ENCODE measurements at places on chromosomes 3 and 15. TPM values are rescaled to one million over a fixed set of nuclear protein-coding genes. Genes with fewer than 3 reads are reported as not detected.

Gene CHRD
- total RNA-seq, result 1.5 TPM

- no peak for DNase-seq
These were observed 469 bp downstream of the MAP6D1 start for GRCh38 chr3:183824761-183825455.

DNA sequence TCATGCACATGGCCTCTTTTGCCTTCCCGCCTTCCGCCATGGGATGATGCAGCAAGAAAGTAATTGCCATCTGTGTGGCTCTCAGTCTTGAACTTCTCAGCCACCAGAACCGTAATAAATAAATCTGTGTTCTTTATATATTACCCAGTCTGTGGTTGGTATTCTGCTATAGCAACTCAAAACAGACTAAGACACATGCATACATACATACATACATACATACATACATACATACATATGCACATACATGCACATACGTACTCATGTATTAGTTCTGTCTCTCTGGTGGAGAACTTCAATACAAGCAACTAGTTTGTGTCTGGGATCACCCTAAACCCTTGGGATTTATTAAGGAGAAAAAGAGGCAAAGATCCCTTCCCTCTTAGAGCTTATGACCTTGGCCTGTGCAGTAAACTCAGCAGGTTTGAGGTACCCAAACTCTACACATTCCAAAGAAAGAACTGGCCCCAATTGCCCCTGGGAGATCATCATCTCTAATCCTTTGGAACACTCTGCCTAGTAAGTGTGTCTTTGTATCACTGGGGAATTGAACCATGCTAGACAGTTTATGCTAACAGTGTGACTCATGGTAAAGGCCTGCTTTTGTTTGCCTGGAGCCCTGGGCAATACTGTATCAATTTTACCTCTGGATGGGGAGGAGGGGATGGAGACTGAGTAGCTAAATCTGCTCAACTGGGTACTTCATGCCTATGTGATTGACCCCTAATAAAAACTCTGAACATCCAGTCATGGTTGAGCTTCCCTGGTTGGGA lies 115.6 kb upstream of the LMCD1 start:
- no peak for DNase-seq

Gene FEZF2
- not detected for total RNA-seq

Data from chondrocyte (in vitro differentiated cells).